H7 (cell line): ENCODE measurements at places on chromosomes 6 and 20.
A peak's percentile ranks its signal among the peaks of the same experiment; 100 is the strongest.

DNA sequence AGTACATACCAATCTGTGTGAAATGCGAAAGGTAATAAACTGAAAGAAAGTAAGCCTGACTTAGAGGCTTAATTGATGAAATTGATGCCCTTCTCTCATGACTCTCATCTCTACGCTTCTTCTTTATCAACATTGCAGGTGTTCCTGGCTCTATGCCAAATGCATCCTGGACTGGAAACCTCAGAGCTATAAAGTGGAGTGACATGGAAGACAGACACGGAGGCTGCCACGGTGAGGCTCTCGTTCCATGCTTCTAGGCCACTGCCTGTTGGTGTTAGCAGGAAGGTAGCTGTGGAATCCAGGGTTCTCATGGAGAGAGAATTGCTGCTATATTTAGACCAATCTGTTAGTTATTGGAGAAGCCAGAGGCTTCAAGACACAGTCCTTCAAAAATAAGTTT lies 73.2 kb downstream of the C6orf52 start:
- no peak for DNase-seq

GRCh38 chr6:123804787-123805540 lies 1.3 kb downstream of the NKAIN2 start:
- no peak for DNase-seq

DNA sequence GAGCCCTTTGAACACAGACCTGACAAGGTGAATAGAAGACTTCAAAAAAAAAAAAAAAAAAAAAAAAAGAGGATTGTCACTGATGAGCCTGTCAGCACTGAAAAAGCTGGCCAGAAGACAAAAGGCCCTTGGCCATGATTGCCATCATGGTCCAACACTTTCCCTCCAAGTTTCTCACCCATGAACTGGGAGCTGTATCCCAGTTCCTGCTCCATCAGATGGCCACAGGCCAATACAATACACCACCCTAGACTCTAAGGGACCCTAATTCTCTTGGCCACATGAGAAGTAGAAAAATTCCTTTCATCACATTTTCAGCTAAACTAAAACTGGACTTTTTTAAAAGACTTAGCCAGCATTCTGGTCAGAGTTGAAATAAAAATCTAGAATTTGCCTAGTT lies 50.2 kb downstream of the NUDT3 start:
- DNase-seq = no peak

GRCh38 chr6:69584913-69585729 lies 211.7 kb downstream of the LMBRD1 start:
- no peak for DNase-seq

DNA sequence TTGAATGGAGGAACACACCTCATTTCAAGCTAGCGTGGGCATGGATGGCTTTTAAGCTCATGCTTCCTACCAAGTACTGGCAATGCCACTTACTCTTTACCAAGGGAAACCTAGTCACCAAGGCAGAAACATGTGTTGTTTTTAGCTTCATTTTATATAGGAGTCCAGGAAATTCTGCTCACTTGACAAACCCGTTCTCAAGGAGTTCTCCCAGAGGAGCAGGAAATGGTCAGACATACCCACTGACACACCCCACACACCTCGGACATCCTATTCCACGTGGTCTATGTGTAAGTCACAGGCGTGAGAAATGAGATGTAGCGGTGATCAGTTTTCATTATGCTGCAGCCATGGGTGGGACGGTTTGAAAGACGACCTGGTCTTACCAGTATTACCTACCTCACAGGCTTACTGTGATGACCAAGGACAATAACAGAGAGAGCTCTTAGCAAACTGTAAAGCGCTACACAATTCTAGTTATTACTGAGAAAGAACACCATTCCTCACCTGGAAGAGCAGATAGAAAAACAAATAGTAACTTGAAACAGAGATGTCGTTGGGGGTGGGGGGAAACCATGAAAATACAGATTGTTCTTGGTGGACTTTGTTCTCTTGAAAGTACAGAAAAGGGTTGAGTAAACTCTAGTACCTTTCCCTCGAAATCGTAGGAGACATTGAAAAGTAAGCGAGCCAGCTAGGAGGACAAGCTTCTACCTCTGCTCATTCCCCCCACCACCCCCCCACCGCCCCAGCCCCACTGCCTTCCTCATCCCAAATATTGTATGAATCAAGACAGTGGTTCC lies 1.7 kb downstream of the CNKSR3 start:
- DNase-seq = no peak

DNA sequence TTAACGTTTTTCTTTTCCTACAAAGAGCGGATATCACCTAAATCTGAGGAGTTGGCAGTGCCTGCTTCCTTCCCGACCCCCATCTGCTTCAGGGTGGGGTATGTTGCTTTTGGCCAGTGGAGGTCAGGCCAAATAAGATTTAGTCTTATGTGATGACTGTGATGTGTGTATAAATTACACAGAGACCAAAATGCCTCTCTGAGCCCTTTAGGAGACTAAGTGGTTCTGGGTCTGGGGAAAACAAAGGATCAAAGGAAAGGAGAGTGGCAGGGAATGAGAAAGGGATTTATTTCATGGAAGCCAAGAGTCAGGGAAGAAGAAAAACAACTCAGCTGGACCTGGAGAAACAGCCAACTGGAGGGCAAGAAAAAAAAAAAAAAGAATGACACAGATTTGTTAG lies 39.1 kb upstream of the TBC1D7 start:
- DNase-seq = peak; percentile 66

DNA sequence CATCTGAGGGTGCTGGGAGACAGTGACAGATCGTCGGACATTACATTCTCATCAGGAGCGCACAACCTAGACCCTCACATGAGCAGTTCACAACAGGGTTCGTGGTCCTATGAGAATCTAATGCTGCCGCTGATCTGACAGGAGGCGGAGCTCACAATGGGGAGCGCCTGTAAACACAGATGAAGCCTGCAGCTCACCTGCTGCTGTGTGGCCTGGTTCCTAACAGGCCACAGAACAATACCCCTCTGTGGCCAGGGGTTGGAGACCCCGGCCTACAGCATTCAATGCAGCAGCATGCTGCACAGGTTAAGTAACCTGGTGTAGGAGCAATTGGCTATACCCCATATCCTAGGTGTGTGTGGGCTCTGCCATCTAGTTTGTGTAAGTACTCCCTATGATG lies 19.5 kb downstream of the ANKRD60 start:
- DNase-seq = no peak

DNA sequence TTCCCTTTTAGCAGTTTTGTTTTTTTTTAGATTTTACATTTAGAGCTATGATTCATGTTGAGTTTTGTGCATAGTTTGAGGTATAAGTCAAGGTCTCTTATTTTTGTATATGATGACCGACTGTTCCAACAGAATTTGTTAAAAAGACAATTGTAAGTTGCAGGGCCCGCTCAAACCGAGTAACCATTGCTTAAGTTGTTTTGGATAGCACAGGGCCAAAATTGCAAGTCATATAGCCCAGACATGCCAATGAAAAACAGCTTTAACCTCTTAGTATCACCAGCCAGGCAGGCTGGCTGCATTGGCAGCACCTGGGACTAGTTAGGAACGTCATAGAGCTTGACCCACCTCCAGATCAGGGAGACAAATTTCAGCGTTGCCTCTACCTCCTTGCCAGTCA lies 47.3 kb downstream of the PFDN4 start:
- DNase-seq = no peak

DNA sequence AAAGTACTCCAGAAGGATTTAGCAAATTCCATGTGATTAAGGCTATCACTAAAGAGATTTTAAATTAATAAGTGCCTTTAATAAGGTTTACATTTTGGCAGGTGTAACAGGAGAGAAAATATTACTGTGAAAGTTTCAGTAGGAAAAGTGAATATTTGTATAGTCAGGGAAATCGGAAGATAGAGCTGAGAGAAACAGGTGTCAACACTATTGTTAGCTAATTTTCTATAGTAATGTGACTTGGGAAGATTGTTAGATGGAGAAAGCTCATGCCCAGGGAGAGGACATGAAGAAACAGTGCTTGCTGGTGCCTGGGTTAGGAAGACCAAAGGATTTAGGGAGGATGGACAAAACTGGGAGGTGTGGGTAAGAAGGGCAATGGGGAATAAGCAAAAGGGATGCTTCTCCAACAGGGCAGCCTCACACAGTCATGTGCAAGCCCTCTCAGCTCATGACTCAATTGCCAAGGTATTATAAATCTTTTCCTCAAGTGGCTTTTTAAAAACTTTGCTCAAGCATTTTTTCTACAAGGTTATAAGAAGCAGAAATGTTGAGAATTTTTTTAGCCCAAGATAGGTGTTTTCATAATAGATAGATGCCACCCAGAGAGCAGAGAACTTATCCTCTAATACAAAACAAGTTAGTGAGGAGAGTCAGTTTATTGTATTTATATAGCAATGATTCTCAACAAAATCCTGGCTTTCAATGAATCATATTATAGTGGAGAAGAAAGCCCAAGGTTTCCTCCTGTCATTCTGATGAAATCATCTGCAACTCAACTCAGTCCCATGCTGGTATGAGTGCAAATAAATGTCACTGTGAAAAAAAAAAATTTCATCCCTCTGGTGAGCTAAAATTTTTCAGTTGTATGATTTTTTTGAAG lies 325.2 kb upstream of the NT5E start:
- DNase-seq = no peak

GRCh38 chr6:3226042-3226441 lies 1.4 kb downstream of the TUBB2B start:
- DNase-seq = no peak

- DNase-seq = no peak
Measured at GRCh38 chr20:11111191-11111590, 437.4 kb upstream of the JAG1 start.

- DNase-seq = no peak
Measured at GRCh38 chr6:150719099-150719766, 119.5 kb downstream of the PLEKHG1 start.

- peak; percentile 26 for DNase-seq
Measured at GRCh38 chr6:139927236-139927635, 552.8 kb upstream of the CITED2 start.

DNA sequence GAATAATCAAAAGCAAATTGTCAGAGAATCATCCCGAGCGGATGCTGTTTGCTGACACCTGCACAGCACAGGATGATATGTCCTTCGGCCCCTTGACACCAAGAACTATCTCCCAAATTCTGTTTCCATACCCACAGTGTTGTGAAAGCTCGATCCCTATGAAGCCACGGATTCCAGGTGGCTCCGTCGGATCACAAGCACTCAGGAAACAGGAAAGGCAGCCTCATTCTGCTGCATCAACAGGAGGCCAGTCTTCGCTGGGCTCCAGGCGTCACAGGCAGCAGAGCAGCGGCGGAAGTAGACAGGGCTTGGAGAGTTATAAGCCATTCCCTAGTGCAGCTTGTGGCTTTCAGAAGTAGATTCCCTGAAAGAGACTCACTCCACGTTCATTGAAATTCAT lies 342.3 kb downstream of the C6orf118 start:
- DNase-seq = peak; percentile 27

DNA sequence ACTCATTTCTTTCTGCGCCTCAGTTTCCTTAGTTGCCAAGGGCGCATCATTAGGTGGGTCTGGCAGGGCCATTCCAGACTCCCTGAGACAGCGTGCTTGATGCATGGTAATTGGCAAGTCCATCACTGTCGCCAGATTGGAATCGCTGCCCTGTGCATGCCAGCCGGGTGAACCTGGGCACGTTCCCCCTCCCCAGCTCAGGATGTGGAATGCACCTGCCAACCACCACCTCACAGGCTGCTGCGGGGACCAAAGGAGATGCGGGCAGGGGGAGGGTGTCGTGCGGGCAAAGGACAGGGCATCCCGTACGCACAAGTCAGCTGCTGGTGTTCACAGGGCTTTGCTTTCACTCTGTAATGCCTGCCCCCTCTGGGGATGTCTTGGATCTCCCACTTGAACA lies 36.4 kb upstream of the PMEPA1 start:
- no peak for DNase-seq

- no peak for DNase-seq
Measured at GRCh38 chr20:50514750-50515149, 4.6 kb downstream of the PTPN1 start.

DNA sequence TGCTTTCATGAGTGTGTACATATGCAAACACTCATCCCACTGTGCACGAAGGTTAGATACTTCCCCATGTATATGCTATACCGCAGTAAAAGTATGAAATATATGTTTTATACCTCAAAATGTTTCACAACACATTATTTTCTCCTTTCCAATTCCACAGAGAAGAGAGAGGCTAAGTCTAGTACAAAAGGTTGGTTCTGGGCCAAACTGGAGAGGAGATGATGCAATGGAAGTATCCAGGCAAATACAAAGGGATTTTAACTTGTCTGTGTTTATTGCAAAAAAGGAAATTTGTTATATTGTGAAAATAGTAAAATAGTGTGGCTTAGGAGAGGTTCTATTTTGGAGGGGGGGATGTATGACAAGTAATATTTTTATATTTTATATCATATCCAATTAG lies 112.6 kb downstream of the PLCB1 start:
- DNase-seq = no peak

GRCh38 chr6:108123481-108123929 lies 42.3 kb upstream of the NR2E1 start:
- no peak for DNase-seq

- peak; percentile 24 for DNase-seq
Measured at GRCh38 chr20:17896193-17896723, 72.3 kb downstream of the SNX5 start.

GRCh38 chr6:22064558-22064957 lies 232.3 kb downstream of the PRL start:
- DNase-seq = no peak

DNA sequence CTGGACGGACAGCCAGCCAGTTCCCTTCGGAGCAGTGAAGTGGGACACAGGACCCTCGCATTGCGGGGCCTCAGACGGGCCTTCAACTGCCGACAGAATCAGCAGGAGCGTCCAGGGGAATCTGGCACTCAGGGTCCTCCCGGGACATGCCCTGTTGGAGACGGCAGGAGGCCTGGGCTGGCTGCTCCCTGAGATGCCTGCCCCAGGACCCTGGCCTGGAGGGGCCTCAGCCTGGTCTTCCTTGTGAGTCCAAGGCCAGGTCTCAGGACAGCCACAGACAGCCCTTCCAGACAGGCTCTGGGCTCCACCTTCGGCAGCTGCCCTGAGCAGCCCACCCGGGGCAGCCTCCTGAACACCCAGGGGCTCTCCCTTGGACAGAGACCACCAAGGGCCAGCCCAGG lies 14.6 kb upstream of the HELZ2 start:
- DNase-seq = no peak

DNA sequence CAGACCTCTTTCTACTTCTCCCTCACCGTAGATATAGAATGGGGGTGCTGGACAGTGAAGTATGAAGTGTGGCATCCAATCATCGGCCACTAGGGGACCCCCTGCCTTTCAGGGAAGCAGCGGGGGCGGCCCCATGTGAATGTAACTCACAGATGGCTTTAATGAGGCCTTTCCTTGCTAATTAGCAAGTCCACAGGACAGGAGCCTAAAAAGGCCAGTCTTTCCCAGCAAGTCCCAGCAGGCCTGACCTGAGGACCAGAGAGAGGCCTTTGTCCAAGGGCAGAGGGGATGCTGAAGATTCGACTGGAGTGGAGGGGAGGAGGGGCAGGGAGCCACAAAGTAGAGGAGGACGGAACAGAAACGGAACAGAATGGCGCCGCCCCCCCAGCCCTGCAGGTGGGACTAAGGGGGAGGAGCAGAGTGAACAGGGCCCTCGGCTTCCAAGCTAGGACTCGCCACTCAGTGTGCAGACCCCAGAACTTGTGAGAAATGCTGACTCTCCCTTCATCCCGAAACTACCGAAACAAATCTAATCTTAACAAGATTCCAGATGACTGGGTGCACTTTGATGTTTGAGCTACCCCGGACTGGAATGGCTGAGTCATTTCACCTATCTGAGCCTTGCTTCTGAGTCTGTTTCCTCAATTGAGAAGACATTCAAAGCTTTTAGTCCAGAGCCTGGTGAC lies 5.8 kb downstream of the C6orf132 start:
- peak; percentile 92 for DNase-seq

- peak; percentile 94 for DNase-seq
Measured at GRCh38 chr20:36399147-36399968, 93.2 kb downstream of the DLGAP4 start.
